ENCODE measurements at places on chromosomes 11 and 22.
A peak's percentile ranks its signal among the peaks of the same experiment; 100 is the strongest.

DNA sequence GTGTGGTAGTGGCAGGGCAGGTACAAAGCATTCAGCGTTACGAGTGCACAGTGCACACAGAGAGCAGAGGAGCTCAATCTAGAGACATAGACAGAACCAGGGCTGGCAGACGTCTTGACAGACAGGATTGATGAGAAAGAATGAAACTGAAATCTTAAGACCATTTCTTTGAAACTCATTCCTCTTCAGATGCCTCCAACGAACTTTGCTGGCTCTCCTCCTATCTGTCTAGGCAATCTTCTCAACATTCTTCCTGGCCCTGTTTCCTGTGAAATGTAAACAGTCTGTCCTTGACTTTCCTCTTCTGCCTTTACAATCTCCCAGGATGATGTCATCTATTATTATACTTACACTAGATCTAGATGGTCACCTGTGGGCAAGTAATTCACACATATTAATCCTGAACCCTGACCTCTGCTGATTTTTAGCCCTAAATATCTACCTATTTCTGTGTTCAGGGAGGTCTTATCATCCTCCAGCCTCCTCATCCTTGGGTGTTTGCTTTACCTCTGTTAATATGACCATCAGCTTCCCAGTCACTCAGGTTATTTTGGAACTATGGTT lies 119.5 kb downstream of the ENTHD1 start:
- peaks cover 6% of the 10 kb centered on the region for H3K36me3 ChIP-seq
- peak; percentile 65 for DNase-seq
- H3K27ac ChIP-seq: peak overlapping the region; percentile 76
- H3K27me3 ChIP-seq: no peaks in the 10 kb centered on the region
- peak overlapping the region; percentile 65 for H3K4me3 ChIP-seq

- peak; percentile 37 for DNase-seq
- no peak overlapping the region for H3K27ac ChIP-seq
- H3K4me1 ChIP-seq: peaks cover under 1% of the 10 kb centered on the region
Measured at GRCh38 chr22:47160781-47161520, 398.5 kb downstream of the TBC1D22A start.

DNA sequence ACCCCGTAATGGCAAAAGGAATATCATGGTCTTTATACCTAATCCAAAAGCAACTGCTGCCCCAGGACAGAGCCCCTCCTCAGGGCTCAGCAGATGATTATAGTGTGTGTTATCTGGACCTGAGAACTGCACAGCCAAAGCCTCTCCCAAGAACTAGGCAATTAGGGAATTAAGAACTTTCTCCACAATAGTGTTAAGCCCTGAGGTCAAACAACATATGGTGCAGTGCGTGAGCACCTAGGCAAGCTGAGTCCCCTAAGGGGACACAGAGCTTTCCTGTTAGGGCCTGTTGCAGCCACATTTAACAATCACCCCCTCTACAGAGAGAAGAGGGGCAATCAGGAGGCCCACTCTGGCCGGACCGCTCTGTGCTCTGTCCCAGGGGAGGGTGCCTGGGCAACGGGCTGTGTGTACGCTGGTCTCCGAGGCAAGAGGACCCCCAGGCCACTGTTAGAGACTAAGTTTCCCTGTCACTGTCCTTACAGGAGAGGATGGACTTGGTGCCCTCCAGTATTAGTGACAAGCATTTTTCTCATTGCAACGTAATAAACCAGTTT lies 1.4 kb upstream of the KCNJ5 start:
- no peak overlapping the region for H3K4me3 ChIP-seq
- H3K27me3 ChIP-seq: peaks cover 58% of the 10 kb centered on the region
- no peak for DNase-seq
- no peaks in the 10 kb centered on the region for H3K36me3 ChIP-seq

GRCh38 chr11:102560555-102561011 lies 30.0 kb upstream of the MMP7 start:
- H3K4me3 ChIP-seq: peak overlapping the region; percentile 82
- peaks cover 42% of the 10 kb centered on the region for H3K4me1 ChIP-seq
- H3K27me3 ChIP-seq: no peaks in the 10 kb centered on the region
- no peak for DNase-seq
- H3K36me3 ChIP-seq: no peaks in the 10 kb centered on the region
- peak overlapping the region; percentile 50 for H3K27ac ChIP-seq

DNA sequence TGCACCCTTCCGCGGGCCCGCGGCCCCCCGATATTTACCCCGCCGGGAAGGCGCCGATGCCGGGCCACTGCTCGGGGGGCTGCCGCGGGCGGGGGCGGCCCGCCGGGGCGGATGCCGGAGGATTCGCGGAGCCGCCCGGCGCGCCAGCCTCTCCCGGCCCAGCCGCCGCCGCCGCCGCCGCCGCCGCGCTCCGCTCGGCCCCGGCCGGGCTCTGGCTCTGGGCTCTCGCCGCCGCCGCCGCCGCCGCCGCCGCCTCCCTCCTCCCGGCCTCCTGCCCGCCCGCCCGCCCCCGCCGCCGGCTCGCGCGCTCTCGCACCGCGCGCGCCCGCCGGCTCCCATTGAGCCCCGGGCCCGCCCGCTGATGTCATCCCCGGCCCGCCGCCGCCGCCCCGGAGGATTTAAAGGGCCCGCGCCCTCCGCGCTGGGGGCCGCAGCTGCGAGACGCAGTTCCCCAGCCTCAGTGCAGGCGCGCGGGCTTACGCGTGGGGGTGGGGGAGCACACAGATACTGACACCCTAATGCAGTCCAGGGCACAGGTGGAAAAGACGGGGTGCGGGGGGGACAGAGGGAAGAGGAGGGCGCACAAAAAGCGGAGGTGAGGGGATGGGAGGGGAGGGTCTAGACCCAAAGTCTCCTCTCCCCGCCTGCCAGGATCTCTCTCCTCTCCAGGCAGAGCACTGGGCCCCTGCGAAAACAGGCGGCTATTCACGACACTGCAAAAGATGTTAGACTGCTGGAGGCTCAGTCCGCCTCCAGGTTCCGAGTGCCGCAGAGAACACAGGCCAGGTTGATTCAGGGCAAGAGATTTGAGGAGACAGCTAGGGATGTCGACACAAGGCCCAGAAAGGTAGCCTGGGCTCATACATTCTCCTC lies at the start of gene CSNK1E:
CSNK1E (minus strand) TSS at position 312 of the 873 bp plus-strand sequence. CDS start 3,276 bp downstream, outside the sequence.
- peak; percentile 76 for DNase-seq
- H3K4me3 ChIP-seq: peak within 1 kb of the TSS; percentile 94
- H3K27me3 ChIP-seq: no peaks in the 10 kb centered on the region

DNA sequence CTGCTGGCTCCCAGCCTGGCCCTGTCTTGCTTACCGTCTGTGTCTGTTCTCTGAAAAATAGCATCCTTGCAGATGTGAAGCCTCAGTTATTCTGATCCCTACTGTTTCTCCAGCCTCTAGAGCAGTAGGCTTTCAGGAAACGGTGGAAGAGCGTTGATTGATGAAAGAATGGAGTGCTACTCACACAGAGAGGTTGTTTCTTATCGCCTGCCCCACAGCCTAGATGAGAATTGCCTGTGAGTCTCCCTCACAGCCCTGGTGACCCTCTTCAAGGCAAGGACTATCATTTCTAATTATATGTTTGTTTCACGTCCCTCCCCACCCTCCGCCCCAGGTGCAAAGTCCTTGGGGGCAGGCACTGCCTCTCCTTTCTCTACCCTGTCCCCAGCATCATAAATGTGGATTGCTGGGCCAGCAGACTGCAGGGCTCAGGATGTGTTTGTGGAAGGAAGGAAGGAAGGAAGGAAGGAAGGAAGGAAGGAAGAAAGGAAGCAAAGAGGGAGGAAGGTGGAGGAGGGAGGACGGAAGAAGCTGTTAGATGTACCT lies 575.3 kb upstream of the B3GAT1 start:
- no peak overlapping the region for H3K27ac ChIP-seq
- H3K4me3 ChIP-seq: no peak overlapping the region
- peaks cover 11% of the 10 kb centered on the region for H3K4me1 ChIP-seq
- DNase-seq: no peak

DNA sequence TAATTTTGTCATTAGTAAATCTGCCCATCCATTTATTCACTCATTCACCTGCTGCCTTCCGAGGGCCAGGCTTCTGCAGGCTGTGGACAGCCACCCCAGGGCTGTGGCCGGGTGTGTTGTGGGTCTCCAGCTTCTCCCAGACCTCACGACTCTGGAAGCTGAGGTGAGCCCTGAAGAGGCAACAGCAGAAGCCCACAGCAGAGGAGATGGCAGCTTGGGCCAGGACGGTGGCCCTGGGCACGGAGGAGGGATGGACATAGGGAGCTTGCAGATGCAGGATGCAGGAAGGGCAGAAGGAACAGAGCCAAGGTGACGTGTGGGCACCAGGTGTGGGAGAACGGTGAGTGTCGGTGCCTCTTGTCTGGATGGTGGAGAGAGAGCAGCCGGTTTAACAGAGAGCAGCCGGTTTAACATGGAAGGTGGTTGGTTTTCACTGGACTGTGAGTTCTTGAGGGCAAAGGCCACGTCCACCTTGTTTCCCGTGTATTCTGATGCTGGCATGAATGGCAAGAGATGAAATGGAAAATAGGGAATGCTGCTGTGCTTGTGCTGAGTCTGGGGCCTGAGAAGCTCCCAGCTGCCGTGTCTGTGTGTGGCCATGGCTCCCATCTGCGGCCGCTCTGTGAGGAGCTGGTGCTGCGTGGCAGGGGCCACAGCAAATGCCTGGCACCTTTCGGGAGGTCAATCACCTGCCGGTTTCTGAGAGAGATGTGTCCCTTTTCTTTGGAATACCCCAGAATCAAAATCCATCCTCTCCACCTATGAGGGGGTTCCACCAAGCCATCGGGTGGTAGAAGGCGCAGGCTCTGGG lies 669.9 kb downstream of the BRD1 start:
- no peaks in the 10 kb centered on the region for H3K4me1 ChIP-seq
- H3K27ac ChIP-seq: no peak overlapping the region
- H3K27me3 ChIP-seq: no peaks in the 10 kb centered on the region
- no peaks in the 10 kb centered on the region for H3K36me3 ChIP-seq
- DNase-seq: no peak
- no peak overlapping the region for H3K4me3 ChIP-seq

DNA sequence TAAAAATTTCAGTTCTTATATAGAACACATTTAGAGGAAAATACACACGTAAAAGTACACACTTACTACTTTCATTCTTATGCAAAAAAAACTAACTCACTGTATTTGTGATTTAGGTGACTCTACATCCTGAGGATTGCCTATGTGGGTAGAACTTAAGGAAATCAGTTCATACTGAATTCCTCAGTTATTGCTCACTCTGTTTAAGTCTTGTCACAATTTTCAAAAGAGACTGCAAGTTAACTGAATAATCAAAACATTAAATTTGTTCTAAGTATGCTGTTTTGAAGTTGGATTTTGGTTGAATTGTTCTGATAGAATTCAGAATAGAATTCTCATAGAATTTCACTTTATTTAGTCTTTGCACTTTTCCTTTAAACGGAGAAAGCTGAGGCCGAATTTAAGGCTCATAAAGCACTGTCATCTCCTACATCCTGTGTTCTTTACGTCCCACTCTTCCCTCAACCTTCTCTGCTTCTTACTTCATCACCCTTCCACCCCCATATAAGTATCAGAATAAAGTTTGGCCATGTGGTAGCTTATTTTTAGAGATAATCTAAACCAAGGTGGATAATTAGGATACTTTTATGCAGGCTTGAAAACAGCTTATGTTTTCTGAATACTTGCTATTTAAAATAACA lies 59.8 kb downstream of the APOL5 start:
- H3K4me1 ChIP-seq: no peaks in the 10 kb centered on the region
- no peak for DNase-seq
- H3K27me3 ChIP-seq: peaks cover 8% of the 10 kb centered on the region
- no peaks in the 10 kb centered on the region for H3K36me3 ChIP-seq

DNA sequence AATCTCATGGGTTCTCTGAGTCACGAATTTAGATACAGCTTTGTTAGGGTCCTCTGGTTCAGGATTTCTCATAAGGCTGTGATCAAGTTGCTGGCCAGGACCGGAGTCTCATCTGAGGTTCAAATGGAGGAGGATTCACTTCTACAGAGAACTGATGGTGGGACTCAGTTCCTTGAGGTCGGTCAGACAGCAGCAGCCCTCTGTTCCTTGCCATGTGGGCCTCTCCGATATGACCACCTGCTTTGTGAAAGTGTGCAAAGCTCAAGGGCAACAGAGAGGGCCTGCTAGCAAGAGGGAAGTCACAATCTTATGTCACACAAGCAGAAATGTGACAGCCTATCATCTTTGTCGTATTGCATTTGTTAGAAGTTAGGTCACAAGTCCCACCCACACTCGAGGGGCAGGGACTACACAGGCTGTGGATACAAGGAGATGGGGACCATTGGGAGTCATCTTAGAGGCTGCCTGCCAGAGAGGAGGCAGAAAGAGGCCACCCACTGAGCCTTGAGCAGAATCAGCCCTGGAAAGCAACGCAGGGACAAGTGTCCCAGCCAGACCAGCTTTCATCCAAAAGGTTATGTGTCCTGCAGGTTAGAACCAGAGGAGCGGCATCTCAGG lies 34.5 kb downstream of the RPUSD4 start:
- H3K36me3 ChIP-seq: no peaks in the 10 kb centered on the region
- no peak overlapping the region for H3K4me3 ChIP-seq
- DNase-seq: no peak
- no peak overlapping the region for H3K27ac ChIP-seq
- H3K27me3 ChIP-seq: peaks cover 6% of the 10 kb centered on the region
- H3K4me1 ChIP-seq: peaks cover 4% of the 10 kb centered on the region

DNA sequence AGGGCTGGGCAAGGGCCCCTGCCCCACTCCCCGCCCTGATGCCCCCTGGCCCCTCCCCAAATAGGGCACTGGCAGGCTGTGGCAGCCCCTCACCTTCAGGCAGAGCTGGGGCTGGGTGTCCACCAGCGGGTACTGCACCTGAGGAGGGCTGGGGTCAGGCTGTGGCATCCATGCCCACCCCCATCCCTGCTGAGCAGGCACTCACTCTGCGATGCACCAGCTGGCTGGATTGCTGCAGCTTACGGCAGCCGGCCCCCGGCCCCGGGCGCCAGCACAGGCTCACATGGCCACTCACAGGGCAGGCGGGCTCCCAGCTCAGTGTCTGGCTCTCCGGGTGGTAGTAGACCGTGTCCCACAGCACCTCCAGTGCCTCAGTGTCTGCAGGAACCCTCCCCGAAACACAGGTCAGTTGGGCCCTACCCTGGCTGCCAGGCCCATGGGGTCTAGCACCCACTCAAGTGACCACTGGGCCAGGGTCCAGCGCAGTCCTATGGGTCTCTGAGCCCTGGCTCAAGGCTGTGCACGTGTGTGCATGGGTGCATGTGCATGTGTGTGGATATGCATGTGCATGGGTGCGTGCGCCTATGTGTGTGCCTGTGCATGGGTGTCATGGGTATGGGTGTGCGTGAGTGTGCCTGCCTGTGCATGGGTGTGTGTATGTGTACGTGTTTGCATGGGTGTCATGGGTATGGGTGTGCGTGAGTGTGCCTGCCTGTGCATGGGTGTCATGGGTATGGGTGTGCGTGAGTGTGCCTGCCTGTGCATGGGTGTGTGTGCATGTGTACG lies 14.4 kb downstream of the IL17REL start:
- H3K4me3 ChIP-seq: peak overlapping the region; percentile 26
- H3K36me3 ChIP-seq: no peaks in the 10 kb centered on the region
- peaks cover 5% of the 10 kb centered on the region for H3K27me3 ChIP-seq
- peaks cover 8% of the 10 kb centered on the region for H3K4me1 ChIP-seq
- H3K27ac ChIP-seq: no peak overlapping the region

DNA sequence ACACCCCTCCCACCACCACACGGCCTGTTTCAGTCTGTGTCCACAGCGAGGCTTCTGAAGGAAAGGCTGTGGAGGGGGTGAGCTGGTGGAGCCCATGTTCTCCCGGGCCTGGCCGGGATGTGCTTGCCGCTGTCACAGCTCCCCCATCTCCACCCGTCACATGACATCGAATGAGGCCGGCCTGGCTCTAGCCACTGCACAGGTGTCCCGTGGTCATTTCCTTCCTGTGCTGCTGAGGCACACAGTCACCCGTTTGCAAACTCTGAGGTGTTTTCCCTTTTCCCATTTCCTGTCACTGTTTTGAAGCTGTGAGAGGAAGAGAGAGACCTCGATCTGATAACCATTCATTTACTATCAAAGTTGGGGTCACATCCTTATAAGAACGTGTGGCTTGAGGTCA lies 55.7 kb upstream of the CLDN5 start:
- DNase-seq: no peak
- H3K27me3 ChIP-seq: no peaks in the 10 kb centered on the region
- H3K4me3 ChIP-seq: peak overlapping the region; percentile 33
- no peaks in the 10 kb centered on the region for H3K36me3 ChIP-seq
- peak overlapping the region; percentile 47 for H3K27ac ChIP-seq
